ENCODE measurements at places on chromosomes 3 and 15. TPM values are rescaled to one million over a fixed set of nuclear protein-coding genes. Genes with fewer than 3 reads are reported as not detected.

The NPAP1 gene
- total RNA-seq, result not detected

- no peak overlapping the region for H3K4me3 ChIP-seq
- H3K27me3 ChIP-seq, result no peaks in the 10 kb centered on the region
- H3K36me3 ChIP-seq, result no peaks in the 10 kb centered on the region
- no peaks in the 10 kb centered on the region for H3K4me1 ChIP-seq
- H3K27ac ChIP-seq, result no peak overlapping the region
- no peak for DNase-seq
Measured at GRCh38 chr3:189598530-189599225, 32.5 kb upstream of the TP63 start.

DNA sequence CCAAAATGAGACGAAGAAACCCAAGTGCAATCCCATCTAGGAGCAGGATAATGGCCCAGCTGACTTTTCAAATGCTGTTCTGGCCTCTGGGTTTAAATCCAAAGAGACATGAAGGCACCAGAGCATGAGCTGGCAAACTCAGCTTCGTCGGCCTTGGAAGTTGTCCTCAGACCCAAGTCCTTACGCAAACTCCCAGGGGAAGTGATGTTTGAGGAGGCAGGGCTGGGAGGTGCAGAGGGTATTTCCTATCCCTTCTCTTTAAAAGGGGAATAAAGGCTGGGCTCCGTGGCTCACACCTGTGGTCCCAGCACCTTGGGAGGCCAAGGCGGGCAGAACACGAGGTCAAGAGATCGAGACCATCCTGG lies 68.9 kb upstream of the HERC1 start:
- H3K4me3 ChIP-seq, result no peak overlapping the region
- no peak overlapping the region for H3K27ac ChIP-seq
- DNase-seq, result no peak
- peaks cover 19% of the 10 kb centered on the region for H3K4me1 ChIP-seq

GRCh38 chr15:71335591-71335990 lies 220.3 kb downstream of the THSD4 start:
- no peak overlapping the region for H3K4me3 ChIP-seq
- H3K27ac ChIP-seq, result peak overlapping the region; percentile 71

GRCh38 chr3:100384733-100385525 lies 16.0 kb downstream of the TOMM70 start:
- H3K4me1 ChIP-seq, result no peaks in the 10 kb centered on the region
- peaks cover 30% of the 10 kb centered on the region for H3K36me3 ChIP-seq
- DNase-seq, result no peak
- no peak overlapping the region for H3K27ac ChIP-seq
- no peak overlapping the region for H3K4me3 ChIP-seq
- H3K27me3 ChIP-seq, result no peaks in the 10 kb centered on the region

GRCh38 chr15:61216519-61216918 lies 12.6 kb downstream of the RORA start:
- H3K27me3 ChIP-seq, result no peaks in the 10 kb centered on the region
- DNase-seq, result no peak

The TMEM207 gene
- not detected for total RNA-seq

DNA sequence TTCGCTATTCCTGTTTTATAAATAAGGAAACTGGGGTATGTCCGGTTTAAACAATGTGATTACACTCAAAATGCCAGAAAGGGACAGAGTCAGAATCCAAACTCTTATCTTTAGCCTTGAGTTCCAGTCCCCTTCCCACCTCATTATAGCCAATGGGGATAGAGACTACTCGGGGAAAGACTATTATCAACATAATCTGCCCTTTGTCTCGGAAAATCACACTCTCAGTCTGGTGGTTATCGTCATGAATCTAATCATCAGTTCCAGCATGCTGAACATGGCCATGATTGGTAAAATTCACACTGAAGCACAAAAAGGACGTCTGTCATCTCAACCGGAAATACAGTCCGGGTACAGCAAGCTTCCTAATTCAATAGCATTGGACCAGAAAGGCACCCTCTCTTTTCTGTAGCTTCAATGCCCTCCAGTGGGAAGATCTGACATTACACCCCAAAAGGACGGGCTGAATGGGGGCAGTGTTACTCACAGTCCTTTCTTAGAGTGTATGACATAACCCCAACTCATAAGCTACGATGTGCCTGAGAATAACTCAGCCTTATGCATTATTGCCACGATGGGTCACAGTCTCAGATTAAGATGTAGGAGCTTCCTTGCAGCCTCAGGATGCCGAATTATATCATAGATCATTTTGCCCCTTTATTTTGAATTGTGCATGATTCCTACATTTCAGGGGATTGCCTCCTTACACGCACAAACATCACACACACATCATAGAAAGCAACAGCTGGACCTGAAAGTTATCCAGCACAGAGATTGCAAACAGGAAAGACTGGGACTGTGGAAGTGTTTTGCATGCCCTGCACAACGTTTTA lies 390.4 kb upstream of the LMCD1 start:
- no peak overlapping the region for H3K27ac ChIP-seq
- H3K27me3 ChIP-seq, result no peaks in the 10 kb centered on the region
- peak; percentile 85 for DNase-seq
- H3K4me1 ChIP-seq, result no peaks in the 10 kb centered on the region

The TMEM40 gene
- total RNA-seq, result 6.4 TPM

DNA sequence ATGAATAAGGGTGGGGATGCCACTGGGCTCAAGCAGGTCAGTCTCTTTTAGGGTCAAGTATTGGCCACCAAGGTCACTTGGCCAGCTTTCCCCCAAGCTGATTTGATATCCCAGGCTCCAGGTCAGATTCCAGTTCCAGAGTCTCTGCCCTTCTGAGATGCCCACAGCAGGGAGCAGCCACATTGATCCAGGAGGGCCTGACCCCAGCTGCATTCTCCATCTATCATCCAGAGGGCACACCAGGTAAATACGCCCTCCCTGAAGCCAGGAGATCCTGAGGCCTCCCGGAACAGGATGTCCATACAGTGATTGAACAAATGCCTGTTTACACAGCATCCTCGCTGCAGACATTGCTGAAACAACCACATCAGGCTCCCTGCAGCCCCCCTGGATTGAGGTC lies 264.6 kb upstream of the TLE3 start:
- peaks cover 5% of the 10 kb centered on the region for H3K27me3 ChIP-seq
- no peak overlapping the region for H3K27ac ChIP-seq
- H3K4me3 ChIP-seq, result no peak overlapping the region
- no peaks in the 10 kb centered on the region for H3K4me1 ChIP-seq

DNA sequence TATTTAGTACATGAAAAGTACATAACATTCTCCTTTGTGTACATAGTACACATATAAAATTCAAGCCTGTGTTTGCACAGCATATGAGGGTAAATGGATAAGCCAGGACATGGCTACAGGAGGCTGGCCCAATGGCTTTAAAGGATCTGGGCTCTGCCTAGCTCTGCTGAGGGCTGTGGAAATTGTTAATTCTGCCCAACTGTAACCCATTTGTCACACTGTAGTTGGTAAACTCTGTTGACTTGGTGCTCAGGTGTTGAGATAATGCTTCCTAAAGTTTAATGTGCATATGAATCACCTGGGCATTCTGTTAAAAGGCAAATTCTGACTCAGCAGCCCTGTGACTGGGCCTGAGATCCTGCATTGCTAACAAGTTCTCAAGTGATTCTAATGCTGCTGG lies 196.5 kb upstream of the ZPLD1 start:
- H3K27ac ChIP-seq, result no peak overlapping the region
- DNase-seq, result no peak
- no peaks in the 10 kb centered on the region for H3K27me3 ChIP-seq
- H3K4me1 ChIP-seq, result no peaks in the 10 kb centered on the region
- H3K36me3 ChIP-seq, result no peaks in the 10 kb centered on the region

GRCh38 chr3:110968076-110968475 lies 103.5 kb upstream of the NECTIN3 start:
- H3K4me1 ChIP-seq, result no peaks in the 10 kb centered on the region
- H3K36me3 ChIP-seq, result no peaks in the 10 kb centered on the region
- DNase-seq, result no peak

The CYP1A2 gene
- total RNA-seq, result not detected

The CA12 gene
- total RNA-seq, result 2.2 TPM

DNA sequence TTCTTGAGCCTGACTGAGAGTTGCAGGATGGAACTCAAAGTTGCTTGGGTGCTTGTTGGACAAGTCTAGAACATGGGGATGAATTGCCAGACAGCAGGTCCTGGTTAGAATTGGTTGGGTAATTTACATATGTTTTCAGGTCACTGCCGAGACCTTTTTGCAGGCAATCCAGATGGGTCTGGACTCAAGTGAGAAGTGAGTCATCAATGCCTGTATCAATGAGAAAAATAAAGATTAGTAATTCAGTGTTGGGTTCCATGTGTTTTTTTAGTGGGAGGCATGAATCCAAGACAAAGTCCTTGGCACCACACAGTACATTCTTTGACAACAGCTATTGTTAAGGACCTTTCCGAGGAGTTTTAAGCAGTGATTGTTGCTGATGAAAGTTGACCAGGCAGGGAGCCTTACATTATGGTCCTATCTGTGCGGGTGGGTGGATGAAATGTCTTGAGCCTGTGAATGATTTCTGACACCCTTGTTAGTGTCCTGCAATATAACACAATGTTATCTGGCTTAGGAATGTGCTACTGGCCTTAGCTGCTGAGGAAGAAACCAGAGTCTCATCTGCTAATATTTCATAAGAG lies 77.7 kb downstream of the CRYGS start:
- H3K36me3 ChIP-seq, result no peaks in the 10 kb centered on the region
- H3K4me3 ChIP-seq, result no peak overlapping the region
- H3K27me3 ChIP-seq, result peaks cover 2% of the 10 kb centered on the region
- peaks cover 7% of the 10 kb centered on the region for H3K4me1 ChIP-seq
- no peak for DNase-seq

- H3K27me3 ChIP-seq, result peaks cover 9% of the 10 kb centered on the region
- no peak overlapping the region for H3K27ac ChIP-seq
- H3K36me3 ChIP-seq, result no peaks in the 10 kb centered on the region
- H3K4me3 ChIP-seq, result no peak overlapping the region
- DNase-seq, result no peak
- H3K4me1 ChIP-seq, result no peaks in the 10 kb centered on the region
Measured at GRCh38 chr15:61818801-61819200, 241.4 kb downstream of the VPS13C start.

The TRIM71 gene
- 0.18 TPM for total RNA-seq

DNA sequence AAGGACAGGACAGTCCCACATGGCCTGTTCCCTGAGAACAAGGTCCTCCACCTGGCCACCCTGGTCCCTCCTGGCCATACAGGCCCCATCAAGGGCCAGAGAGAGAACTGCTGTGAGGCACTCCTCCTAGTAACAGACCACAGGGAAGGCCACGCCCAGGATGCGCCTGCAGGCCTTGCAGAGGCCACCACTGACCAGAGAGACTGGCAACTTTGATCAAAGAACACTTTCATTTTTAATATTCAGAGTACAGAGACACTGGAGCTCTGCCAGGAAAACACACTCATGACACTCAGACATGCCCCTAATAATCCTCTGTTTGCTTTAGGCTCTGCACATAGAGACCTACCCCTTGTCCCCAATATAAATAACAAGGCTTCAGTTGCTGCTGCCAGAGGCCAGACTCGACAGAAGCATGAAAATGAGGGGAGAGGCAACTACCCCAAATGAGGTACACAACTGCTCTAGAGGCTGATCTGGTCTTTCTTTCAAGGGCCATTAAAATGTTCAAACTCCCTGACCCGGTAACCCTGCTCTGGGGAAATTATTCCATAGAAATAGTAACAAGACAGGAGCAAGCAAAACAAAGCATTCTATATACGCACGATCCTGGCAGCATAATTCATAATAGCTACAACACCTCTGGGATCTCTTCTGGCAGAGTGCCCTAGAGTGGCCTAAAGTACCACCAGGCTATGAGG lies 44.8 kb downstream of the CCDC12 start:
- peak overlapping the region; percentile 78 for H3K27ac ChIP-seq
- H3K36me3 ChIP-seq, result peaks cover 22% of the 10 kb centered on the region
- H3K4me1 ChIP-seq, result peaks cover 79% of the 10 kb centered on the region

- H3K36me3 ChIP-seq, result no peaks in the 10 kb centered on the region
- no peak overlapping the region for H3K27ac ChIP-seq
- no peak for DNase-seq
- H3K27me3 ChIP-seq, result no peaks in the 10 kb centered on the region
Measured at GRCh38 chr3:80750637-80751036, 982.8 kb upstream of the ROBO1 start.

DNA sequence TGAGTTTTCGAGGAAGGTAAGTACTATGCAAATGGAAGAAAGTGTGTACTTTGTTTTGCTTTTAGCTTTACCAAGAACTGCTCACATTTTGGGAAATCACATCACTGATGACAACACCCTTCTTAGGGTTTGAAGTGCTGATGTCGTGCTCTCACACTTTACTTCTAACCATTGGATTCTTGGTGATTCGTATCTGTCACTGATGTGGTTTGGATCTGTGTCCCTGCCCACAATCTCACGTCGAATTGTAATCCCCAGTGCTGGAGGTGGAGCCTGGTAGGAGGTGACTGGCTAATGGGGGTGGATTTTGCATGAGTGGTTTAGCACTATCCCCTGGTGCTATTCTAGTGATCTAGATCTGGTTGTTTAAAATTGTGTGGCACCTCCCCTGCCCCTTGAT lies 75.4 kb upstream of the RGMA start:
- no peak for DNase-seq
- no peak overlapping the region for H3K27ac ChIP-seq
- no peak overlapping the region for H3K4me3 ChIP-seq
- no peaks in the 10 kb centered on the region for H3K27me3 ChIP-seq
- peaks cover 16% of the 10 kb centered on the region for H3K4me1 ChIP-seq

DNA sequence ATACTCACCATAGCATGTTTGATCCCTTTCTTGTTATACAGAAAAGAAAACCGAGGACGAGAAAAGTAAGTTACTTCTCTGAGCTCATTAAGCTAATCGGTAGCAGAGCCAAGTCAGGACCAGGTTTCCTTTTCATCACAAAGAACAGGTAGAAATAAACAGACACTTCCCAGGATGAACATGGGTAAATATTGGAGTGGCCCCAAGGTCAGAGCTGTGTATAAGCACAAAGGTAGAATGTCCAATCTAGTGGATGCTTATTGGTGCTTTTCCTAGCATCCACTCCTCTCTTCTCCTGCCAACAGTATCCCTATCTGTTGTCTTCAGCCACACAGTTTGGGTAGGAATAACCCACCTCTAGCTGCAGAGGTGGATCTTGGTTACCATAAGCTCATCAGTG lies 52.8 kb upstream of the THUMPD3 start:
- no peaks in the 10 kb centered on the region for H3K36me3 ChIP-seq
- no peak for DNase-seq
- H3K4me3 ChIP-seq, result no peak overlapping the region
- H3K27ac ChIP-seq, result no peak overlapping the region

The SEMA3B gene
- total RNA-seq, result 51.8 TPM

The AGTR1 gene
- total RNA-seq, result 23.7 TPM

GRCh38 chr3:154829929-154830328 lies 250.2 kb upstream of the MME start:
- H3K27me3 ChIP-seq, result no peaks in the 10 kb centered on the region
- no peak overlapping the region for H3K27ac ChIP-seq
- no peak overlapping the region for H3K4me3 ChIP-seq
- H3K36me3 ChIP-seq, result no peaks in the 10 kb centered on the region

DNA sequence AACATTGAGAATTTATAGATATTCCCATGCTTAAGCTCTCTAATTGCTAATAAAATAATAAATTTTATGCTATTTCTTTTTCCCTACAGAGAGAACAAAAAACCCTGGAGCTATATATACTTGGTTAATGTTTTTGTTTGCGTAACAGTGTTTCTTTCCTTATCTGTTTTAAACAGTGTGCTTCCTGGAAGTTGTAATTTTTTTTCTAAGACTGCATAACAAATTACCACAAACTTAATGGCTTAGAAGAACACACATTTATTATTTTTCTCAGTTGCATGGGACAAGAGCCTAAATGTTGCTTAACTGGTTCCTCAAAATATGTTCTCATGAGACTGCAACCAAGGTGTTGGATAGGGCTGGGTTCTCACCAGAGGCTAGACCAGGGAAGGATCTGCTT lies 49.7 kb upstream of the DPH6 start:
- H3K4me3 ChIP-seq, result no peak overlapping the region
- H3K27ac ChIP-seq, result no peak overlapping the region
- DNase-seq, result no peak
- no peaks in the 10 kb centered on the region for H3K4me1 ChIP-seq
